Activated CD4-positive, alpha-beta T cell treated with anti-CD3 and anti-CD28 coated beads for 24 hours (primary cell): ENCODE measurements at places on chromosomes 1 and 21.

- no peak for DNase-seq
These were observed 1.8 kb upstream of the CSF1 start for GRCh38 chr1:109908836-109909235.

- DNase-seq, result no peak
These were observed 58.4 kb upstream of the LGALS8 start for GRCh38 chr1:236465231-236465958.

- no peak for DNase-seq
These were observed 17.4 kb upstream of the PLEKHA6 start for GRCh38 chr1:204376919-204377799.

- DNase-seq, result no peak
These were observed 397.9 kb downstream of the PTBP2 start for GRCh38 chr1:97119260-97120158.

GRCh38 chr1:149997585-149998262 lies 12.8 kb downstream of the OTUD7B start:
- DNase-seq, result no peak

DNA sequence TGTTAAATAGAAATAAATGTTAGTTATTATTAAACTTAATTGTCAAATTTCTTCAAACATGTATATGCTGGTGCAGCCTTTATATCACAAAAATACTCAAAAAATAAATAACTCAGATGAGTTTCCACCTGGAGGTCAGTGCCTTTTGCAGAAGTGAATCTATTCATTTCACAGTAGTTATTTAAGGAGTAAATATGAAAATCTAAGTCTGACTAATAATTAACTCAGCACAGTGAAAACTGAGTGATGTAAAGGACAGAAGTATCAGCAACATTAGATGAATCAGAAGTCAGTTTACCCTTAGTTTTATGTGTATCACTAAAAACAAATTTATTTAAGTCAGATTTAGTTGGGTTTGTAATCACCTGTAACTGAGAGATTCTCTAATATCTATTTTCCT lies 2135.4 kb downstream of the MRPL39 start:
- DNase-seq, result no peak

DNA sequence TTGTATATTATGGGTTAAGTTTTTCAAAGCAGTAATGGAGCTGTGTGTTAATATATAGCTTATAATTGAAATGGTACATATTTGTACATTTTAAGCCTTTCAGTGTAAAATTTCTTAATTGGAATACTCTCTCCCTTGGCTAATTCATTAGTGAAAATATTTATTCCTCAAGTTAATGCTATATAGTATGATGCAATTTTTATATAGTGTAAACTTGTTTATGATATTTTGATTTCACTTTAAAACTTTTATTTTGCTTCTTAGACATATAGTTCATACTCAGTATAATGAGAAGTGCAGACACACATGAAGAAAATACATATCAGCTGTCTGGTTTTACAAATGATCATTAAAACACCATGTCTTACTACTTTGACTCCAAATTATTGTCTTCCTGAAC lies 140.6 kb downstream of the SDCCAG8 start:
- no peak for DNase-seq
